ENCODE measurements at places on chromosomes 12 and 14.

GRCh38 chr12:20601668-20602280, 93.4 kb upstream of the SLCO1C1 start:
- DNase-seq = peak; percentile 74

GRCh38 chr12:51200806-51201205, 17.1 kb downstream of the POU6F1 start:
- DNase-seq = no peak

GRCh38 chr12:11834104-11834812, 184.8 kb downstream of the ETV6 start:
- DNase-seq = peak; percentile 52

GRCh38 chr14:59241121-59241520, 52.7 kb downstream of the DAAM1 start:
- DNase-seq = no peak

DNA sequence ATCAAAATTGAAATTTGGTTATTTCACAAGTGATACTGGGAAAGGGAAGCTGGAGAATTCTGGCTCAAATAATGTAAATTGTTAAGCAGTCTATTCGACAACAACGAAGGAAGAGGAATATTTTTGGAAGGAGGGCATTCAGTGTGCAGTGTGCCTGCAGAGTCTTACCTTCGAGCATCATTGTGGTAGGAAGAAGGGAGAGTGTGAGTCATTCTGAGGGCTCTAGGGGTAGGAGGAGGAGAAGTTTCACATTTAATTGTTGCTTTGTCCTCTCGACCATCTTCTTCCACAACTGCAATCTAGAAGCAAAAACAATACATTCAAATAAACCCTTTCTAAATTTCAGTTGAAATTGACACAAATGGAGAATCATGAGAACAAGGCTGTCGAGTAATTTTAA, 263.0 kb downstream of the ACSS3 start:
- no peak for DNase-seq

GRCh38 chr14:105711044-105711620, 184.7 kb downstream of the TMEM121 start:
- no peak for DNase-seq

- peak; percentile 92 for DNase-seq
Measured at GRCh38 chr12:87820524-87821202, 208.5 kb downstream of the C12orf50 start.

DNA sequence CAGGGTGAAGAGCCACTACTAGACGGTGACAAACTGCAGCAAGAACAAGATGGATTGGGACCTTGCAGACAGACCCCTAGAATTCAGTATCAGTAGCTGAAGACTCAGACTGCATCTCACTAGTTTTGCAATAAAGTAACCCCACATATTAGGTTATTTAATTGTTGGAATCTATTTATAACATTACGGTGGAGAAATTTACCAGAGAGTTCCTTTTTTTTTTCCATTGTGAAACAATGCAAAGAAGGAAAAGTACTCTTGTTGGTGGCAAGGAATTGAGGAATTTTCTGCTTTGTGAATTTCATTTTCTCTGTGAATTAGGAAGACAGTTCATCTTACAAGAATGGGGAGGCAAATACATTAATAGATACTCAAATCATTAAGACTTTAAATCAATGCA, 185.7 kb upstream of the PPFIA2 start:
- DNase-seq = no peak

DNA sequence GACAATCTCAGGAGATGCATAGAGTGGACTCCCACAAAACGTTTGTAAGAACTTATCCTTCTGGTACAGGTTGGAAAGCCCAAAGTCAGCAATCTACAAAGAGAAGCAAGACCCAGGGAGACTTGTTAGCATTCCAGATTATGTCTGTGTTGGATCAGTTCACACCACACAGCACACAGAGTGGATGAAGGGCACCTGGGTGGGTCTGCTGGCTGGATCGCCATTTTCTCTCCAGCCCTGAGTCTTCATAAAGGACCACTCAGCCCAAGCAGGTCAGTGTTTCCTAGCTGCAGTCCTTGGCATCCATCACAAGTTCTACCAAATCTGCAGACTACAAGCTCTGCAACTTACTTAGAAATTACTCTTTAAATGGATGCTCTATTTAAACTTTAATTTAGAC, 66.0 kb downstream of the NUAK1 start:
- DNase-seq = no peak

DNA sequence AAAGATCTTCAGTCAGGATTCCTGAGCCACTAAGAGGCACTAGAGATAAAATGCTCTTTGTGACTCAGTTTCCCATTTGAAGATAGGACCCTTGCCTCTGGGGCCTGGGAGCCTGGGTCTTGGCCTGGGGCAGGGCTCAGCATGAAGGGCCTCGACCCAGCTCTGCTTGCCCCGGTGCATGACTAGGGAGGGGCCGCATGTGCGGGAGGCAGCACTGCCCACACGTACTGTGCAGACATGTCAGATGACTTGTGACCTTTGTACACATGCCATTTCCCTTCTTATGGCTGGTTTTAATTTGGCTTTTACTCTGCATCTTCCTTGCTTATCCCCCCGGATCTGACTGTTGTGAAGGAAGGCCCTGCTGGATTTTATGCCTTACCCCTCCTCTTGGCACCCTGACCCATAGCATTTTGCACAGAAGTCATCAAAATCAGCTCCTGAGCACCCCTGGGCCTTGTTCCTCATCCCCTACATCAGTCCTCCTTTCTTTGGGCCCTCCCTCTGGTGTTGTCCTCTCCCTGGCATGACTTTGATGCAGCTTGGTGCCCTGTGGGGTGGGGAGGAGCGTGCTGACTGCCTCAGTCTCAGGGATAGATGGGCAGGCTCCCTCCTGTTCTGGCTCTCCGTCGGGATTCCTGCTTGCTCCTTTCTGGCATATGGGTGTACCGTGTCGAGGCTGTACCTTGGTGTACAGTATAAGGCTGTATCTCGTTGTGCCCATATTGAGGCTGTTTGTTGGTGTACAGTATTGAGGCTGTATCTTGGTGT, 4.4 kb downstream of the CLSTN3 start:
- DNase-seq = no peak

GRCh38 chr14:65506801-65507200, 94.3 kb downstream of the FUT8 start:
- DNase-seq = no peak

DNA sequence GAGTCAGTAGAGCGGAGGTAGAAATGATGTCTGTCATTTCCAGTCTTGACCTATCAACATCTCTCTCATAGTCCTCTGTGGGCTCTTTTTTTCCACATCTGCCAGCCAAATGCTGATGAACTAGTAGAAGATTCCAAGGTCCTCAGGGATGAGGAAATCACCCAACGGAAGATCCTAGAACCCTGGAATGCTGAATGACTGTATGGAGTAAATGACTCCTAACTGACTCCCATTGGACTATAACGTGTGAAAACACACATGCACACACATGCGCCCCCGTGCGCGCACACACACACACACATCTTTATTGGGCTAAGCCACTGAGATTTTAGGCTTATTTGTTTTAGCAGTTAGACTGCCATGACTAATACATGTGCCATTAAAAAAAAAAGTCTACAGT, 159.2 kb downstream of the MYRFL start:
- no peak for DNase-seq

GRCh38 chr12:52010152-52010622, 3.4 kb downstream of the TAMALIN start:
- DNase-seq = peak; percentile 65

GRCh38 chr14:101665478-101666078, 95.9 kb upstream of the PPP2R5C start:
- peak; percentile 53 for DNase-seq

GRCh38 chr12:1553536-1553935, 40.8 kb downstream of the FBXL14 start:
- no peak for DNase-seq

- no peak for DNase-seq
Measured at GRCh38 chr12:123032736-123033391, 52.4 kb downstream of the ARL6IP4 start.

DNA sequence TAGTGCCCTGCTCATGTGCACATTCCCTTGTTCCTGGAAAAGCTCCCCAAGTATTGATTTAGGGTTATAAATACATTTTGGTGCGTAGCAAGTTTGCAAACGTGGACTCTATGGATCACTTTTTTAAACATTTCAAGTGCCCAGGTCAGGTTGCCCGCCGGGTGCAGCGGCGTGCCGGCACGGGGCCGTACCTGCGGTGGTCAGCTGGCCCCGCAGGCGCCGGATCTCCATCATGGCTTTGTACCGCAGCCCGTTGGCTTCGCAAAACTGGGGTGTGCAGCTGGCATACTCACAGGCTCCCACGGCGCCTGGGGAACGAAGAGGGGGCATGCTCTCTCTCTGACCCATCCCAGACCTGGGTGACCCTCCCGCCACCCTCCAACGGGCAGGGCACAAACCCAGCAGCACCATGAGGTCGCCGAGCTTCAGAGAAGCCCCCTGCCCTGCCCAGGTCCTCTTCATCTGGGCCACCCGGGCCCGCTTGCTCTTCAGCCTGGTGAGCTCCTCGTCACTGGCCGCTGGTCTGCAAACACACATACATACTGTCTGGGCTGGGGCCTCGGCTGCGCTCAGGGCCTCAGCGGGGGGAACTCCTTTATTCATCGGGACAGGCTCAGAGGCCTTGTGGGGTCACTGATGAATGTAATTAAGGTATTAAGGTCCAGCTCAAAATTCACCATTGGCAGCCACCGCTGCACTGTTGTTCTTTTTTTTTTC, 35.1 kb downstream of the DHX37 start:
- no peak for DNase-seq

DNA sequence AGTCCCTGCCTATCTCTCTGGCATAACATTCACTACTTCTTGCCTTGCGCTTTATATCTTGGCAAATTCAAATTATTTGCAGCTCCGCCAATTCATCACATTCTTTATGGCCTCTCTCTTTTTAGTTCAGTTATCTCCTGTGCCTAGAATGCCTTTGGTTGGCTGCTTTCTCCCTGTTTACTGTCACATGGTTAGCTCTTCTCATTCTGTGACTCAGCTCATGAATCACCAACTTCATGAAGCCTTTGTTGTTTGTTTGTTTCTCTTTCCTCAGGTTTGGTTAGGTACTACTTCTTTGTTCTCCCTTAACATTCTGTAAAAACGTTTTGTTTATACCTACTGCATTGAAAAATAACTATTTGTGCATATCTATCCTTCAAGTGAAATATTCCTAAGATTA, 376.5 kb upstream of the GARIN6 start:
- DNase-seq = peak; percentile 4

- DNase-seq = no peak
Measured at GRCh38 chr12:52256584-52256935, 17.9 kb upstream of the KRT86 start.

- peak; percentile 95 for DNase-seq
Measured at GRCh38 chr12:108560321-108560721, 652 bp downstream of the SART3 start.

All from iris pigment epithelial cell (primary cell).